CD4-positive, alpha-beta T cell treated with Interleukin-2 at 100 ng/mL for 4 hours (primary cell): ENCODE measurements at places on chromosomes 13 and 19.
A peak's percentile ranks its signal among the peaks of the same experiment; 100 is the strongest.

GRCh38 chr13:18948012-18948663 is 233.5 kb downstream of the TUBA3C start:
- no peak for DNase-seq

GRCh38 chr13:41099986-41100385 is 32.6 kb downstream of the KBTBD6 start:
- no peak for DNase-seq

- no peak for DNase-seq
Observed at GRCh38 chr13:85243831-85244230, 555.4 kb downstream of the SLITRK6 start.

DNA sequence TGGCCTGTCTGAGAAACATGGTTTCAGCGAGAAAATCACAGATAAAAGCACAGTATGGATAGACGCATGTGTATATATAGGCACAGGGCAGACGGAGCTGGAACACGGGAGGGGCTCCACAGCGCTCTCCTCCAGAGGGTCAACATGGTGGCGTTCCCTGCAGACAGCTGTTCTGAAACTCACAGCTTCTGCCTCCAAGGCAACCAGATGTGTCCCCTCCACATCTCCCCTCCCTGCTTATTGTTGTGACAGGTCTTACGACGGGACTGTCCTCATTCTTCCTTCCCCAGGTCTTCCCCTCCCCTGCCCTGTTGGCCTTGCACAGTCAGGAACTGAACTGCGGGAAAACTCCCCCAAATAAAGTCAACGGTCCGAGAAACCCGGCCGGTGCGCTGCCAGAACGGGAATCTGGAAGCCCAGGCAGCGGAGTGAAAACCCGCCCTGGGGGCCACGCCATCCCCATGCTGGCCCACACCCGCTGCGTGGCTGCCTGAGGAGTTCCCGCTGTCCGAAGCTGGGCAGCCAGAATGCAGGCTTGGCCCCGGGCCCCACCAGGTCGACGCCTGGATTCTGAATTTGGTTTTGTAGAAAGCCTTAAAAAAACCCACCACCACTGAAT is 2.6 kb upstream of the TIMM13 start:
- no peak for DNase-seq

GRCh38 chr13:113949546-113949945 is 24.3 kb downstream of the C13orf46 start:
- no peak for DNase-seq

- DNase-seq, result no peak
Observed at GRCh38 chr13:26583662-26584061, 26.2 kb downstream of the WASF3 start.

- no peak for DNase-seq
Observed at GRCh38 chr13:22176968-22177520, 506.2 kb downstream of the FGF9 start.

- DNase-seq, result no peak
Observed at GRCh38 chr13:113298043-113298945, 1.3 kb downstream of the LAMP1 start.

GRCh38 chr19:56245121-56245740 is 27.3 kb upstream of the EDDM13 start:
- no peak for DNase-seq

DNA sequence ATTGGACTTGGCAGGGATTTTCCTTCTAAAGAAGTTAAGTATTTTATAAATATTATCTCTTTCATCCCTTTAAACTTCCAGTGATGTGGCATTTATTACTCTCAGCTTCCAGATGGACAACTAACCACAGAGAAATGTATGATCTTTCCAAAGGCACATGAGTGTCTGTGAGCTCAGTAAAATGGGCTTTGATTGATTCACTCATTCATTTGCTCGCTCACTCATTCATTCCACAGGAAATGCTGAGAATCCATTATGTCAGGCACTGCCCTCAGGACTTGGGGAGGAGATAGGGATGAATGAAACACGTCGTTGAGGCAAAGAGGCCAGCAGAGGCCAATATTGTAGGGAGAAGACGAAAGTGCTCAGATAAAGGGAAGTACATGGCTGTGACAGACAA is 359.3 kb downstream of the EFNB2 start:
- DNase-seq, result no peak

- DNase-seq, result no peak
Observed at GRCh38 chr13:60944863-60945262, 470.8 kb downstream of the PCDH20 start.

DNA sequence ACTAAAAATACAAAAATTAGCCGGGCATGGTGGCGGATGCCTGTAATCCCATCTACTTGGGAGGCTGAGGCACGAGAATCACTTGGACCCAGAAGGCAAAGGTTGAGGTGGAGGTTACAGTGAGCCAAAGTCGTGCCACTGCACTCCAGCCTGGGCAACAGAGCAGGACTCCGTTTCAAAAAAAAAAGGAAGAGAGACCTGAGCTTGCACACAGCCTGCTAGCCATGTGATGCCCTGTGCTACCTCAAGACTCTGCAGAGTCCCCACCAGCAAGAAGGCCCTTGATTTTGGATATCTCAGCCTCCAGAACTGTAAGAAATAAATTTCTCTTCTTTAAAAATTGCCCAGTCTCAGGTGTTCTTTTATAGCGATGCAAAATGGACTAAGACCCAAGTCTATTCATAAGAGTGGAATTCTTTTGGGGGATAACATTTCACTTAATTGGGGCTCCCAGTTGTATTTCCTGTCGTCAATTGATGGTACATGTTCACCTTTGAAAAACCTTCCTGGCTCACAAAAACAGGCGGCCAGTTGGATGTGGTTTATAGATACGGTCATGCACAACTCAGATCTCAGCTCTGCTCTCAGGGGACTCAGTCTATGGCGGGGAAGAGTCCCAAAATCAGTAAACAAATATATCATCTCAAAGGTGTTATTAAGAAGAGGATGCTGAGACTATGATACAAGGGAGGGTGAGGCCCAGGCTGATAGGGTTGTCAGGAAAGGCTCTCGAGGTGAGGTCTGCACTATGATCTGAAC is 2.4 kb upstream of the CHERP start:
- DNase-seq, result no peak

DNA sequence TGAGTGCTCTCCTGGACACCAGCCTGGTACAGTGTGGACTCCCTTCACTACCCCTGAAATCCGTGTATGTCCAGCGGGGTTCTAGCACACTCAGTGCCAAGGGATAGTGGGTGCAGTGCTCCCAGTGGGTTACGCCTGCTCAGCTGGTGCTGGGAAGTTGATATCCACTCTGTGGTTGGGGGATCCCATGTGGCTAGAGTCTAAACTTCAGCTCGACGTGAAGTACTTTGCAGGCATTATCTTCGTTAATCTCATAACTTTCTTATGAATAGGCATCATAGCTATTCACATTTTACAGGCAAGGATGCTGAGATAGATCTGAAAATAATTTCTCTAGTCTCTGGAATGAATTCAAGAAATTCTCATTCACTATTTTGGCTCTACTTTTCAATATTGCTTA is 433.2 kb upstream of the HTR2A start:
- no peak for DNase-seq

DNA sequence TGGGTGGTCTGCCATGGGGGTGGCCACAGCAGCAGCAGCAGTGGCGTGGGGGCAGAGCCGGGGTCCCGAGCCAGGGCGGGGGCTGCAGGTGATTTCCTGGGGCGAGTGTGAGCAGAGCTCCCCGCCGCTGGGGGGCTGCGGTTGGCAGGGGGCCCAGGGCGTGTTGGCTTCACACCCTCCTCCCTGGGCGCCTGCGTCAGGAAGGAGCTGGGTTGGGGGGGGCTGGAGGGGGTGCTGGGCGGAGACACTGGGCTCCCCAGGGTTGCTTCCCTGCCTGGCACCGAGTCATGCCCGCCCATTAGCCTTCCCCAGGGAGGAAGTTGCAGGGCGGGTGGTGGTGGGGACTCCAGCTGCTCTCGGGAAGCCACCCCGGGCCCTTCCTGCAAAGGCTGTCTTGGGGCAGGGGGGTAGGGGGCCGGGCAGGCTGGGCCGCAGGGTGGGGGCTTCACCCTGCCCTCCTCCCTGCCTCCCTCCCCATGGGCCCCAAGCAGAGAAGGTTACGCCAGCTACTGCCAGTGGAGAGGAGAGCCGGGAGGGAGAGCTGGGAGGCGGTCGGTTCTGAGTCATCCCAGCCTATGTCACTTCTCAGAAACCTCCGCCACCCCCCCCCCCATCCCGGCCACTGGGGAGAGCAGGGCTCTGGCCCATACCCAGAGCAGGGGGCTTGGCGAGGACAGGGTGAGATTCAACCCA is 4.6 kb downstream of the MIDN start:
- DNase-seq, result peak; percentile 82

DNA sequence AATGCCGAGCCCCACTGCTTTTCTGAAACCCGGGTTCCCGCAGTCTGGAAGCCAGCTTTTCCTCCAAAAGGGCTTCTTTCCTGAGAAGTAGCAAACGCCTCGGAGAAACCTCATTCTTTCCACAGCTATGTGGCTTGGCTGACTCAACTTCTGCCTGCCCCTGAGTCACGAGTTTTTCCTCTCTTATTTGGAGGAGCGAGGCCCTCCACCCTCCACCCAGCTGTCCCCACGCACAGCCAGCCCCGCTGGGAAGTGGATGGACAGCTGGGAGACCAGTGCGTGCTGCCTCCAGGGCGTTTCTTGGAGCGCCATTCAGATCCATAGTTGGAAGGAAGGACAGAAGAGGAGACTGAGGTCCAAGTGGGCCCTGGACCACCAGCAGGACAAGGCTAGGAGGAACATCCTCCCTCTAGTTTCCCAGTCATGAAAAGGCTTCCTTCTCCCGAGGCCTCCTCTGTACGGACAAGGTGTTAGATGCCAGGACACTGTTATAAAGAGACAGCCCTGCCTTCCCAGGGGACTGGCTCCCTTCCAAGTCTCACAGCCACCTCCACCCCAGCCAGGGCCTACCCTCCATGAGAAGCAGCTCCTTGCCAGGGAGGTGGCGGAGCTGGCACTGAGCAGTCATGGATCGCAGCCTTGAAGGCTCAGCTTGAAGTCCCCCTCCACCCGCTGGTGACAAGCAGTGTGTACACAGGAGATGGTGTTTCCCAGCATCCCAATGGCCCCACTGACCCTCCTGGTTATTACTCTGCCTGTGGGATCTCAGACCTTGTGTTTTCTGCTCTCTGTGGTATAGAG is 2.5 kb upstream of the PLEKHF1 start:
- no peak for DNase-seq

GRCh38 chr19:10991521-10992081 is 30.8 kb downstream of the SMARCA4 start:
- no peak for DNase-seq

GRCh38 chr19:47351548-47351947 is 2.4 kb downstream of the DHX34 start:
- peak; percentile 13 for DNase-seq

GRCh38 chr13:38620876-38621275 is 66.0 kb upstream of the FREM2 start:
- no peak for DNase-seq

DNA sequence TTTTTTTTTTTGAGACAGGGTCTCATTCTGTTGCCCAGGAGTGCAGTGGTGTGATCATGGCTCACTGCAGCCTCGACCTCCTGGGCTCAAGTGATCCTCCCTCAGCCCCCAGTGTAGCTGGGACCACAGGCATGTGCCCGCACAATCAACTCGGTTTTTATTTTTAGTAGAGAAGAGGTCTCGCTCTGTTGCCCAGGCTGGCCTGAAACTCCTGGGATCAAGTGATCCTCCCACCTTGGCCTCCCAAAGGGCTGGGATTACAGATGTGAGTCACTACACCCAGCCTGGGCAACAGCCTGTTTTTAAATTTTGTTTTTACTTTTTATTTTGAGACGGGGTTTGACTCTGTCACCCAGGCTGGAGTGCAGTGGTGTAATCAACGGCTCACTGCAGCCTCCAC is 2.3 kb upstream of the KDM4B start:
- no peak for DNase-seq

- no peak for DNase-seq
Observed at GRCh38 chr19:50230379-50231351, 27.2 kb downstream of the MYH14 start.
